Kidney epithelial cell (primary cell): ENCODE measurements at places on chromosomes 13 and 19.

- DNase-seq, result no peak
These were observed 29.0 kb downstream of the ZNF20 start for GRCh38 chr19:12111176-12111575.

DNA sequence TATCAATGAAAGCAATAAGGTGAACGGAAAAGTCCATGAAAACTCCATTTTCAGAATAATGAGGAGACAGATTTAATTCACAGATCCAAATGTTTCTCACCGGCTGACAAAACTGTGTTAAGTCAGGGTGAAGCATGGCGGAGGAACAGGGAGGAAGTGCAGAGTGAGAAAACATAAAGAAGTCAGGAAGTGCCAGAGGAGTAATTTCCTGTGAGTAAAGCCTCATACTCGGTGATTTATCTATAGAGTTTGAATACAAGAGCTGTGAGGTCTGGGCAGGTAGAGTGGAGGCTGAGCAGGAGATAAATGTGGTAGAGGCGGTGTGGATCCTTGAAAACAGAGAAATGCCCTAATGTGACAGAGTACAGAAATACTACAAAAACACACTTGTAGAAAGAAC, 11.4 kb downstream of the CARD8 start:
- DNase-seq, result no peak

DNA sequence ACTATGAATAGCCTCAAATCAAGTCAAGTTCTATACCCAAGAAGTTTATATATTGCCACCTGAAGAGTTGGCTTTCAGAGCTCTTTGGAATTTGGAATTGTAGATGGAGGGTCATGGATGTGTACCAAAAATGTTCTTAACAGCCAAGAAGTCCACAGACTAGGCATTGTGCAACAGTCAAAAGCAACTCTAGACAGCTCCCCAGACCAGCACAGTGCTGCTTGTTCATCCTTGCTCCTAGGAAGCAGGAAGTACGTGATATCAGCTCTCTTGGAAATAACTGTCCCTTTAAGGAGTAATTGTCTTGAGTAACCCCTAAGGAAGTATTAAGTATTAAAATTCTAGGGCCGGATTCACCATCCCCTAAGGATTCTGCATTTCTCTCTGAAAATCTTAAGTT, 30.7 kb upstream of the IL17D start:
- DNase-seq, result no peak

GRCh38 chr13:109985871-109986450, 199.6 kb upstream of the IRS2 start:
- DNase-seq, result no peak

DNA sequence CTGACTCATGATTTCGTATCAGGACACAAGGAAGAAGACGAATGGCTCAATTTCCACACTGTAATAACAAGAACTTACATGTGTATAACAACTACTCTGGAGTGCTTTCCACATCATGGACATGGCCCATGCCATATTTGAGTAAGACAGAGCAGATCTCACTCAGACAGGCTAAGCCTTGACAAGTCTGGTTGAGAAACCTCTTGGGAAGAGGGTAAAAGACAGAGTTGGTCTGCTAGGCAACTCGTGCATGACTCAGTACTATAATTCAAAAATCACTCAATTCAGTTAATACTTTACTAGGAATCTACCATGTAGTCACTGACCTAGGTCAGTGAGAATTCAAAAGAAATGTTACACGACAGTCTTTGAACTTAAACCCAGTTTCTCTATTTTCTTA, 5.7 kb upstream of the THSD1 start:
- peak; percentile 78 for DNase-seq

DNA sequence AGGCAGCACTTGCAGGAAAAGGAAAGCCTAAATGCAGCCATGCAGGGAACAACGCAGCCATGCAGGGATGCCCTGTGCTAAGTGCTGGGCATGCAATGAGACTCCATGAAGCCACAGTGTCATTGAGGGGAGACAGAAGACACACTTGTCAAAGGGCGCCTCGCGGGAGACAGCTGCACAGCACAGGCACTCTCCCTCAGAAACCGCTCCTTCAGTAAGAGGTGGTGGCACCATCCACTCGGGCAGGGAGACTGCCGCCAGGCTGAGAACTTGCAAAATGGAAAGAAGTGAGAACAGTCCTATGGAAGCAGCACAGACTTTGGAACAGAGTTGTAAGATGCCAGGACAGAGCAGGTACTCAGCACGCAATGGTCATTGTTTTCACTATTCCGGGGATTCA, 51.1 kb downstream of the GGACT start:
- DNase-seq, result no peak

- DNase-seq, result no peak
These were observed 4.7 kb downstream of the RPL28 start for GRCh38 chr19:55390461-55390880.

DNA sequence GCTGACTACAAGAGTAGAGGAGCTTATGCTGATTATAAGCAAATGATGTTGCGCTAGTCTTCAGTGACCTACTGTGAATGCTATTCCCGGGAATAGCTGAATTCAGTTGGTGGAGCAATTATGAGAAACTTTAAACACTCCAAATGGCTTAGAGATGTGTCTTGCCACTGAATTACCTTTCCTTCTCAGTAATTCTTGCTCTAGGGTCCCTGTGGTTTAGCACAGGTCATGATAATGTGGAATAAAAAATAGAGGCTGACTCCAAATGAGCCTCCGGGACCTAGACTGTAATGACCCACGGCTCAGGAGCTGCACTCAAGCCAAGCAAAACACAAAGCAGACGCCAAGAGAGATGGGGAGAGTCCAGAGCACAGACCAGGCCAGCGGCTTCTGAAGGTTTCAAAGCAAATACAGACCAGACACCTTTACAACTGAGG, 124.7 kb downstream of the RGCC start:
- DNase-seq, result no peak

DNA sequence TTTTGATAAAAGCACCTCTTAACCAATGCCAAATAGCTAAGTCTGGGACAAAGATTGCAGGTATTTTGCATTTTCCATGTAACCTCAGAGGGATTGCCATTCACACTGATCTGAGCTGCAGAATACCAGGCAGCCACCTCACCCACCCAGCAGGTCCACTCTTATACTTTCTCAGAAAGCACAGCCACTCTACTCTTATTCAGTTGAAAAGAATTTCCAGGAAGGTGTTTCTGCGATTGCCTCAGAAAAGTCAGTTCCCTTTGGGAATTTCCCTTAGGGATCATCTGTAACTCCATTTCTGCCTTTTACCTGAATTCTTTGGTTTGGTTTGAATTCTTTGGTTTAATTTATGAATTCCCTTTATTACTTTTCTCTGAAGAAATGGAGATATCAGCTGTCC, 904 bp upstream of the ALOX5AP start:
- DNase-seq, result peak; percentile 69
